ENCODE measurements at places on chromosomes 2 and 18.

DNA sequence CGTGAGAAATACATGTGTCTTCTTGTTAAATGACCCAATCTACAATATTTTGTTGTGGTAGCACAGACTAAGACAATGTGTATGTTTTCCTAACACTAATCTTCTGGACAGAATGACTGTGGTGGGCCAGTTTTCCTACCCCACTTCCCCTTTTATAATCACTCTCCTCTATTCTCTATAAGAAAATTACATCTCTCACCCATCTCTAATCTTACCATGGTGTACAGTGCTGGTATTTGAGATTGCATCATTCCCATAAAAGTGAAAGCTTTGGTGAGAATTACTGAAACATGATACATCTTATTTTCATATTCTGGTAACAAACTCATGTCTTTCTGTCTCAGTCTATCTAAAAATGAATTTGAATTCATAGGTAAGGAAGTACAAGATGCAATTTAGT lies 40.5 kb downstream of the CAVIN2 start:
- no peak for DNase-seq

- DNase-seq = peak; percentile 82
Measured at GRCh38 chr18:77067291-77068061, 65.1 kb downstream of the MBP start.

DNA sequence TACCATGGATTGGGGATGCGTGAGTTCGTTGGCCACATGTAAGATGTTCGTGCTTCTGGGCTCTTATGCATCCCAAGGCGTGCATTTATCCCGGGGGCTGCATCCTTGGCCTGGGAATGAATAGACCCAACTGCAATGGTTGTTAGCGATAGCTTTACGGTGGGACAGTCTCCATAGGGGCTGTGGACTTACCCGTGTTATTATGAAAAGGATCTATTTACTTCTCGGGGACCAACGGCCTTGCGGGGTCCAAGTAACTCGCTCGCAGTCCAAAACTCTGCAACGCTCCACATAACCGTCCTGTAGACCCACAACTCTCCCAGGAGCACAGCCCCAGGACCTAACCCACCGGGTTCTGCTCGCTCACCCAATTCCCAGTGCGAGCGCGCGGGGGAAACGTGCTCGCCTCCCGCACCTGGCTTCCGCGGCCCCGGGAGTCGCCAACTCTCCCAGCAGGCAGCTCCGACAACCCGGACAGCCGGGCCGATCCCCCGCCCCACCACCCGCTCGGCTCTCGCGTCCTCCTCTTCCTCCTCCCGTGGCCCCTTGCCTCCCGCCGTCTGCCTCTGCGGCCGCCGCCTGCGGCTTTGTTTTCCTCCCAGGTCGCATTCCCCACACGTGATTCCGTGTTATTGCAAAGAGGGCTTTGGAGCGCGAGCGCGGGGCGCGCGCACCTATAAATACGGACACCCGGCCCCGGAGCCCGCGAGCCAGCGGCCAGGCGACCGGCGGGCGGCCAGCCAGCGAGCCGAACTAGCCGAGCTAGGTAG lies at the start of gene CABLES1:
TSS of gene CABLES1 (plus strand) at position 706 of the 770 bp plus-strand sequence. CDS start 278 bp downstream, outside the sequence.
- no peak for DNase-seq

DNA sequence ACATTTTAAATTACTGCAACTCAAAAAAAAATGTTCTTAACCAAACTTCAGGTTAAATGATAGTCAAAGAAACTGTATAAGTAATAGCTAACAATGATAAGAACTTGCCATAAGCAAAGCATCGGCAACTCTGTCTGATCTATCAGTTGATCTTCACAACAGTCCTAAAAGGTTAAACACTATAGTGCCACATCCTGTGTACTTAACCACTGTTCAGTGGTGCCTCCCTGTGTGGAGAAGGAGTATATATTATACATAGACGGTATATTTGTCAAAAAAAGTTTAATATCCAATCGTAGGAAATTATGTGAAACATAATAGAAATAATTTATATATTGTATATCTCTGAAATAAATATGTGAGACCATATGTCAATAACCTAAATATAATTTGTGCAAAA lies 13.0 kb downstream of the DTNA start:
- no peak for DNase-seq

GRCh38 chr2:235596272-235596671 lies 102.4 kb downstream of the AGAP1 start:
- no peak for DNase-seq

DNA sequence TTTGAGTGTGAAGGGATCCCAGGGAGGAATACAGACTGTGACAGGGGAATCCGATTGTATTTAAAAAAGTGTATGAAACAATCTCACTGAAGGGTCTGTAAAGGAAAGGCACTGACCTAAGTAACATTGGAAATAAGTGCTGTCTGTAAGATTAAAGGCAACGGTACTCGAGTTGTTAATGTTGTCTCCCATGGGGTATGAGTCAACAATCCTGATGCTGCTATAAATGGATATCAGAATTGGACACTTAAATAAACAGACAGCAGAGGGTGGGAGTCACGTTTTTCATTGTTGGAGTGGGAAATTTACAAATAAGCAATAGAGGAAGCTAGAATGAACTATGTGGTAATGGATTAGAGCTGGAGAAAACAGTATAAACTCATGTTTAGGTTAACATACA lies 452.4 kb upstream of the RGPD4 start:
- DNase-seq = no peak

DNA sequence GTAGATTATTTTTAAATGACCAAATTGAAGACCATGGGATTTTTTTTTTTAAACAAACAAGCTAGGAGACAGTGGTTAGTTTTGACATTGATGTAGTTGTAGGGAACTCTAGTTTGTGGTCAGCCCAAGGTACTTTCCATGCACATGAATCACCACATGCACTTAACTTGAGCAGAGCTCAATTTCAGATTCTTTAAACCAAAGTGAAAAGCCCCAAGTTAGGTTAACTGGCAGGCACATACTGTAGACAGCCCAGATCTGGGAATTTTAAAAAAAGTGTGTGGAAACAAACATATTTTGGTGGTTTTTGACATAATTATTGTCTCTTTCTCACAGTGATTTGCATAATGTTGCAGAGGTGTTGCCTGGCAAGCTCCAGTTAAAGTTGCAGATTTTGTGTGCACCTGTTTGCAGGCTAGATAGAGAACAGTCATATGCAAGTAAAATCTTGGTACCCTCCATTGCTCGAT lies 88.4 kb downstream of the BCL2L11 start:
- no peak for DNase-seq

- no peak for DNase-seq
Measured at GRCh38 chr2:176128982-176129796, at the start of gene HOXD8. Gene HOXD8, plus strand, starts transcription at chr2:176129705. Its CDS starts 662 bp downstream, at chr2:176130367.

DNA sequence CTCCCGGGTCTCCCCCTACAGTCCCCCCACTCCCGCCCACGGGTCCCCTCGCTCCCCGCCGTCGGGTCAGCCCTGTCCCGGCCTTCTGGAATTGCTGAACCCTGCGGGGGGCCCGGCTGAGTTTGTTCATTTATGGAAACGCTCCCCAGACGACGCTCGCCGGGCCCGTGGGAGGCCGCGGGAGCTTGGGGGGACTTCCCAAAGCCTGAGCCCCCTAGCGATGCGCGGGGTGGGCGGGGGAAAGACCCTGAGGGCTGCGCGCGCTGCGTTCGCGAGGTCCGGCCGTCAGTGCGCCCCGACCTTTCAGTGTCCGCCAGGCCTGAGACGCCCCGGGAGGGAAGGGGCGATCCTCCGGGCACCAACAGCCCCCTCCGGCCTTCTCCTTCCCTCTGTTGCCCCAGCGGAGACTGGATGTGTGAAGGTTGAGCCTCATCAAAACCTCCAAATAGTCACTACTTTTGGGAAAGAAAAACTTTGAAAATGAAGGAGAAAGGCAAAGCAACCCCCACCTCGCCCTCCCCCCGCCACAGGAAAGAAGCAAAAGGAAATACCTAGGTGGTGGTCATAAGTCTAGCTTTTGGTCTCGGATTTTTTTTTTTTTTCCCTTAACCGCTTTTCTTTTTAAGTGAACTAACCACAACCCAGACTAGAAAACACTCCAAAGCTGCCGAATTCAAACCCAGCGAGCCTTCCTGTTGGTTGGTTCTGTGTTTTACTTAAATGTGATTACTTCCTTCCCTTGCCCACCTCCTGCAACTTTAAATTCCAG lies 509 bp upstream of the CYS1 start:
- no peak for DNase-seq

GRCh38 chr2:240170354-240170735 lies 29.9 kb upstream of the OTOS start:
- DNase-seq = no peak

- no peak for DNase-seq
Measured at GRCh38 chr18:8991155-8991554, 111.3 kb upstream of the NDUFV2 start.

GRCh38 chr18:1916869-1917523 lies 654.3 kb downstream of the METTL4 start:
- DNase-seq = no peak

DNA sequence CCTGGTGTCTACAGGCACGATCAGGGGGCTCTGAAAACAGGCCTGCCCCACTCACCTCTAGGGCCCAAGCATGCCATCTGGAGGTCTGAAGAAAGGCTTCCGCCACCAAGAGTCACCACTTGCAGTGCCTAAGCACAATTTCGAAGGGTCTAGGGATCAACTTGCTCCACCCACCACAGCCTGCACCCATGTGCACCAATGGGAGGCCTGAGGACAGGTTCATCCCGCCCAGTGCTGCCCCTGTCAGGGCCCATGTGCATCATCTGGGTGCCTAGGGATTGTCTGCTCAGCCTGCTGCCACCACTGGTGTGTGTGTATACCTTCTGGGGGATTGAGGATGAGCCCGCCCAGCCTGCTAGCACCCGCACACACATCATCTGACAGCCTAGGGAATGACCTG lies 121.0 kb upstream of the ACVR1C start:
- DNase-seq = no peak

GRCh38 chr18:33918571-33918970 lies 306.1 kb downstream of the NOL4 start:
- DNase-seq = no peak

- no peak for DNase-seq
Measured at GRCh38 chr2:151786483-151786882, 41.7 kb downstream of the ARL5A start.

DNA sequence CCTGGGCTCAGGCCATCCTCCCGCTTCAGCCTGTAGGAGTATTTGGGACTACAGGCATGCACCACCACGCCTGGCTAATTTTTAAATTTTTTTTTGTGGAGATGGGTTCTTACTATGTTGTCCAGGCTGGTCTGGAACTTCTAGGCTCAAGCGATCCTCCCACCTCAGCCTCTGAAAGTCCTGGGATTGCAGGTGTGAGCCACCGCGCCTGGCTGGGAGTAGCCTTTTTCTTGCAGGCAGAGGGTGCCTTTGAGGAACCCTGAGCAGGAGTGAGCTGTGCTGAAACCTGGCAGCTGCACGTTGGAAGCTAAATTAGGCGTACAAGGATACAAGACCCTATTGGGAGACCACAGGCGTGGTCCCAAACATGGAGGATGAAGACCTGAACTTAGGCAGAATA lies 8.0 kb downstream of the CTDSP1 start:
- no peak for DNase-seq

DNA sequence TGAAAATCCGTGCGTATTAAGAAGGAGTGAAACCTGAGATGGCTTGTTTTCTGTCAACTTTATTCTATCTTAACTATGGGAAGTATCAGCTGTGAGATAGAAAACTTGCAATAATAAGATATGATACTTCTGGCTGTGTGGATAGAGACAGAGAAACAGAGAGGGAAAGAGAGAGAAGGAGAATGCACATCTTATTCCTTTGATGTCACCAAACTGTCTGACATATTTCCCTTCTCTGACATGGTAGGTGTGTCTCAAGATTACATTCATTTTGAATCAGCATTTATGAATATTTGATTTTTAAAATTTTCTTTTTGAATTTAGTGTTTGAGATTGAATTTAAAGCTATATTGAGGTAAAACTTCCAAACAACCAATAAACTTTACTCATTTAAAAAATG lies 69.4 kb downstream of the CDC42EP3 start:
- DNase-seq = no peak

GRCh38 chr18:58842978-58843687 lies 21.5 kb upstream of the ZNF532 start:
- no peak for DNase-seq

DNA sequence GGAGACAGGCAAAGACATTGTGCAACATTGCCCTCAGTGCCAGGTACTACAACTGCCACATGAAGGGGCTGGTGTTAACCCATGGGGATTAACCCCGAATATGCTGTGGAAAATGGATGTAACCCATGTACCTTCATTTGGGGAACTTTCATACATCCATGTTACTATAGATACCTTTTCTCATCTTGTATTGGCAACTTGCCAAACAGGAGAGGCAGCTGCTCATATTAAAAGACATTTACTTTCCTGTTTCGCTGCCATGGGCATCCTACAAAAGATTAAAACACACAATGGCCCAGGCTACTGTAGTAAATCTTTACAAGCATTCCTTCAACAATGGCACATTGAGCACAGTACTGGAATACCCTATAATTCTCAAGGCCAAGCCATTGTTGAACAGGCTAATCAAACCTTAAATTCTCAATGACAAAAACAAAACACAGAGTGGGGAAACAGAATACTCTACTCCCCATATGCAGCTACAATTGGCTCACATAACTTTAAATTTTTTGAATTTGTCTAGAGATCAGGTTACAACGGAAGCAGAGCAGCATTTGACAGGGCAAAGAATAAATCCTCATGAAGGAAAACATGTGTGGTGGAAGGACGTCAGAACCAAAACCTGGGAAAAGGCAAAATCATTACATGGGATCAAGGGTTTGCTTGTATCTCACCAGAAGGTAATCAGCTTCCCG lies 1723.5 kb upstream of the LRRTM1 start:
- no peak for DNase-seq

- no peak for DNase-seq
Measured at GRCh38 chr2:31312898-31313297, 78.9 kb downstream of the EHD3 start.

GRCh38 chr2:21822505-21822904 lies 698.7 kb downstream of the TDRD15 start:
- DNase-seq = no peak

DNA sequence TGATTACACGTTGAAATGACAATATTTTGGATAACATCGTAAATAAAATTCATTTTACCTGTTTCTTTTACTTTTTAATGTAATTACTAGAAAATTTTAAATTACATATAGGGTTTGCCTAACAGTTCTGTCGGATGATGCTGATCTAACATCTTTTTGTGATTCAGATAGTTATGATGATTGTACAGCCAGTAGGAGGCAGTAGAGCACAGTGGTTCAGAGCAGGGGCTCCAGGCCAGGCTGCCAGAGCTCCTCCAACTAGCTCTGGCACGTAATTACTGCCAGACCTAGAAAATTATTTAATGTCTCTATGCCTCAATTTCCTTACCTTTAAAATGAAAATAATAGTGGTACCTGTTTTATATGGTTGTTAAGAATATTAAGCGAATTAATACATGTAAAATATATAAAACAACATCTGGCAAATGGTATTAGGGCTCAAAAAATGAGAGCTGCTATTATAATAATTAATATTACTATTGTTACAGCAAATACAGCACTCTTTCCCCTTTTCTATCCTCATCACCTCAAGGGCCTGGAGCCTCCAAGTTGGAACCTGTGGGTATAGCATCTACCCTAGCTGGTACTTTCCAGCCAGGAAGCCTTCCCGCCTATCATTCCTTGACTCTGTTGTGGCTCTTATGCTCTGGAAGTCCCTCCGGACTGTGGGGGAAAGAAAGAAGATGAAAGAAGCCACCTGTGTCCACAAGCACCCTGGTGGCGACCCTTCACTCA lies 47.7 kb upstream of the PLA2R1 start:
- DNase-seq = peak; percentile 30

- no peak for DNase-seq
Measured at GRCh38 chr2:7262727-7263126, 345.5 kb downstream of the RNF144A start.

Data from HS-27A (cell line).